ENCODE measurements at places on chromosomes 5 and 9. TPM values are rescaled to one million over a fixed set of nuclear protein-coding genes. Genes with fewer than 3 reads are reported as not detected.

Gene SPEF2
- 5.7 TPM for total RNA-seq

Gene FAT2
- total RNA-seq, result 0.08 TPM

Gene SOWAHA
- not detected for total RNA-seq

Gene PCDHGA6
- total RNA-seq, result 7.4 TPM

Gene OLFML2A
- 1.7 TPM for total RNA-seq

Gene HMMR
- total RNA-seq, result 1.2 TPM

Gene CDK9
- 51.5 TPM for total RNA-seq

Gene ADGRD2
- not detected for total RNA-seq

Gene ATP10B
- total RNA-seq, result not detected

Data from fibroblast of the aortic adventitia (primary cell).